ENCODE measurements at places on chromosomes 4 and X.

DNA sequence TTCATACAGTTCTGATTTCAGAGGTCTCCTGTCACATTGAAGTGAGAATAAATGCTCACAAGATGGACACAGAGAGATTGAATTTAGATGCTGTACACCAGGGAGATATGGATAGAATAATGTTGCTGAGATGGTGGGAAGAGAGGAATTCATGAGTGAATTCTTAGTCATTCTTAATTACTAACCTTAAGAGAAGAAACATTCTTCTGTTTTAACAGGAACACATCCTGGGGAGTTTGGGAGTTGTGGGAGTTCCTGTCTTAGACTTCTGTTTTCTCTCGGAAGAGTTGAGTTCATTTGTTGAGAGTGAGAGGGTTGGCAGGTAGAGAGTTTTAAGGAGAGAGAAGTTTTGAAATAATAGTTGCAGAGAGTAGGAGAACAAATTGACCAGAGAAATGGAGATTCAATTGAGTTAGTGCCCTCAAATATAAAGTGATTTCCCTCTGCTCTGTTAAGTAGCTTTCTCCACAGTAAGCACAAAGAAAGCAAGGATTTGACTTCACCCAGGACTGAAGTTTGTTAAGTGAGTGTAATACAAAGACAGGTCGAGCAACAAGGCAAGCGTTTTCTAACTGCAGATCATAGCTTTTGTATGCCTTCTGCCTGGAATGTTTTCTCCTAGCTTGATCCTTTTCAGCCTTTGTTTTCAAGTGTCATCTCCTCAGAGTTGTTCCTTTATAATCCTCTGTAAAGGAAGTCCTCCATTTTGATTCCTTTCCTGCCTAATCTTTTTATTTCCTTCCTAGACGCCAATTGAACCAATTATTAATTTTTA, 205.9 kb downstream of the RAPGEF2 start:
- peaks cover 2% of the 10 kb centered on the region for H3K4me1 ChIP-seq
- H3K36me3 ChIP-seq, result no peaks in the 10 kb centered on the region
- H3K27me3 ChIP-seq, result no peaks in the 10 kb centered on the region
- H3K27ac ChIP-seq, result no peak overlapping the region

- no peak overlapping the region for H3K27ac ChIP-seq
- no peak overlapping the region for H3K4me3 ChIP-seq
- H3K4me1 ChIP-seq, result no peaks in the 10 kb centered on the region
- H3K36me3 ChIP-seq, result peaks cover 5% of the 10 kb centered on the region
These were observed 69.5 kb downstream of the AR start for GRCh38 chrX:67613366-67613765.

- H3K36me3 ChIP-seq, result no peaks in the 10 kb centered on the region
- no peak overlapping the region for H3K27ac ChIP-seq
- DNase-seq, result no peak
- H3K4me1 ChIP-seq, result no peaks in the 10 kb centered on the region
- no peaks in the 10 kb centered on the region for H3K27me3 ChIP-seq
These were observed 7.5 kb downstream of the SMIM10 start for GRCh38 chrX:134998246-134998645.

GRCh38 chrX:124217304-124218251, 114.9 kb upstream of the TEX13D start:
- H3K27ac ChIP-seq, result peak overlapping the region; percentile 84
- DNase-seq, result peak; percentile 52
- H3K4me3 ChIP-seq, result peak overlapping the region; percentile 34
- H3K27me3 ChIP-seq, result no peaks in the 10 kb centered on the region
- no peaks in the 10 kb centered on the region for H3K36me3 ChIP-seq
- peaks cover 9% of the 10 kb centered on the region for H3K4me1 ChIP-seq

DNA sequence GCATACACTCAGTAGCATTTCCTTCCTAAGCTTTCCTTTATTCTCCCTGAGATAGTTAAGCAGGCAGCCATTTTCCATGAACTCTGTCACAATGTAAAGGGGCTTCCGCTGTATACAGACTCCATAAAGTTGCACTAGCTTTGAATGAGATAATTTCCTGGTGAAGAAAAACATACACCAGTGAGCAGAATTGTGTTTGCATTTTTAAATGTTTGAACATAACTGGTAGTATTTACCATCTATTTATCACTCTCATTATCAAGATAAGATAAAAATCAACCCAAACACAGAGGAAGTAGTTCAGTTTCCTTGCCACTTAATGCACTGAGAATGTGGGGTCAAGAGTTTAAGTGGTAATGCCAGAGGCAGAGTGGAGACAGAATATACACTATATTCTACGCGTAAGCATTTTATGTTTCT, 54.1 kb downstream of the TXK start:
- H3K27me3 ChIP-seq, result no peaks in the 10 kb centered on the region
- H3K4me3 ChIP-seq, result no peak overlapping the region
- no peaks in the 10 kb centered on the region for H3K4me1 ChIP-seq

DNA sequence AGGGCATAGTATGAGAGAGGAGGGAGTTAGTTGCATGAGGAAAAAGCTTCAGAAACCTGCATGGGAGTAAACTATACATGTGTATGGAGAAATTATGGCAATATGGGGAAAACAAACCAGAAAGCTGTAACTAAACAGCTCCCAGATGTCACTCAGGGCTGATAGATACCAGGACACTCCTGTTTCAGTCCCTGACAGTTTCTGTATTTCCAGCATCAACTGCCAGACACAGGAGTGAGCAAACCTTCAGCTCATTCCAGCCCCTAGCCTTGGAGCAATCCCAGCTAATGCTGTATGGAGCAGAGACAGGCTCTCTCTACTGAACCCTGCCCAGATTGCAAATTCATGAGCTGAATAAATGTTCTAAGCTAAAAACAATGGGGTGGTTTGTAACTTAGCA, 382.9 kb upstream of the MAGEB18 start:
- H3K4me3 ChIP-seq, result no peak overlapping the region
- DNase-seq, result no peak
- H3K27ac ChIP-seq, result no peak overlapping the region
- H3K36me3 ChIP-seq, result peaks cover 4% of the 10 kb centered on the region

GRCh38 chr4:121299367-121299766, 81.5 kb downstream of the QRFPR start:
- H3K4me3 ChIP-seq, result no peak overlapping the region
- H3K27ac ChIP-seq, result no peak overlapping the region
- no peak for DNase-seq
- H3K4me1 ChIP-seq, result no peaks in the 10 kb centered on the region
